ENCODE measurements at places on chromosomes 16 and 17. TPM values are rescaled to one million over a fixed set of nuclear protein-coding genes. Genes with fewer than 3 reads are reported as not detected.
A peak's percentile ranks its signal among the peaks of the same experiment; 100 is the strongest.

The PPM1E gene
- total RNA-seq, result not detected

The MT1G gene
- not detected for total RNA-seq

- H3K4me1 ChIP-seq, result peaks cover 24% of the 10 kb centered on the region
- H3K36me3 ChIP-seq, result no peaks in the 10 kb centered on the region
- H3K27ac ChIP-seq, result no peak overlapping the region
- no peaks in the 10 kb centered on the region for H3K27me3 ChIP-seq
- no peak overlapping the region for H3K4me3 ChIP-seq
- no peak for DNase-seq
Observed at GRCh38 chr16:25109643-25110042, 1.9 kb upstream of the LCMT1 start.

DNA sequence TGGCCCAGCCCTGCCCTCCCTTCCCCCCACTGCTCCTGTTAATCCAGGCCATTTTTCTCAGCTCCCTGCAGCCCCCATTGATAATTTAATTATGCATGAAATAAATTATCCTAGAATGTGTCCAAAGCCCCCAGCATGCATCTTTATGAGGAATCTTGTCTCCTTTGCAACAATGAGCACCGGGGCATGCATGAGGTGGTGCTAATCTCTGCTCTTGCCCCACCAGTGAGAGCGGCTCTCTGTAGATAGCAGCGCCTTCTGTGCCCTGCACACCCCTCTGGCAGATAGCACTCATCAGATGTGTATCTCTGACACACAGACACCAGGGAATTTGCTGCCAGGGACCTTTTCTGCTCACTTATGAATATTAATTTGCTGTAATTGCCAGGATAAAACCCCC, 140.2 kb upstream of the CDC42EP4 start:
- H3K27ac ChIP-seq, result no peak overlapping the region
- no peaks in the 10 kb centered on the region for H3K27me3 ChIP-seq
- no peaks in the 10 kb centered on the region for H3K36me3 ChIP-seq
- no peak overlapping the region for H3K4me3 ChIP-seq
- DNase-seq, result no peak

DNA sequence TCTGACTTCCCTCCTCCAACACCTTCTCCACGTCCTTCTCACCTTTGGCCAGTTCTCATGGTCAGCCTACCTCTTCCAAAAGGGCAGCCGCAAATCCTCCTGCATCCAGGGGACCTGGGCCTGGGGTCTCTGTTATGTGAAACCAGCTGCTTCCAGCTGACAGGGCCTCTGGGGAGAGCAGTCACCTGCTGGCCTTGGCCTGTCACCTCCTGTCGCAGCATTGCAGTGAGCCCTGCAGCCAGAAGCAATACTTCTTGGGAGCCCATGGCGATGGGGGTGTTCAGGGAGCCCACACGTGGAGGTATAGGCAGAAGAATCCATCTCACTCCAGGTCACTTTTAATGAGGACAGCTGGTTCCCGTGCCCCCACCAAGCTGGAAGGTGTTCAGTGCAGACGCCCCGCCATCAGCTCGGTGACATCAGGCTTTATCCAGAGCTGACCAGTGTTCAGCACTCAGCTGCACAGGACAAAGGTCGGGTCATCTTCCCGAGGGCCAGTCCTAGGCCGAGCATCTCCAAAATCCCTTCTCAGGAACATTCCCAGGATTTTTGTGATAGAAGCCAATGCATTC, 1.7 kb upstream of the SLC47A2 start:
- no peaks in the 10 kb centered on the region for H3K36me3 ChIP-seq
- no peaks in the 10 kb centered on the region for H3K27me3 ChIP-seq
- DNase-seq, result no peak
- no peaks in the 10 kb centered on the region for H3K4me1 ChIP-seq
- H3K27ac ChIP-seq, result no peak overlapping the region
- no peak overlapping the region for H3K4me3 ChIP-seq

- no peak overlapping the region for H3K27ac ChIP-seq
- H3K4me1 ChIP-seq, result no peaks in the 10 kb centered on the region
- DNase-seq, result no peak
- H3K4me3 ChIP-seq, result no peak overlapping the region
Observed at GRCh38 chr17:17384291-17384615, 81.1 kb downstream of the NT5M start.

DNA sequence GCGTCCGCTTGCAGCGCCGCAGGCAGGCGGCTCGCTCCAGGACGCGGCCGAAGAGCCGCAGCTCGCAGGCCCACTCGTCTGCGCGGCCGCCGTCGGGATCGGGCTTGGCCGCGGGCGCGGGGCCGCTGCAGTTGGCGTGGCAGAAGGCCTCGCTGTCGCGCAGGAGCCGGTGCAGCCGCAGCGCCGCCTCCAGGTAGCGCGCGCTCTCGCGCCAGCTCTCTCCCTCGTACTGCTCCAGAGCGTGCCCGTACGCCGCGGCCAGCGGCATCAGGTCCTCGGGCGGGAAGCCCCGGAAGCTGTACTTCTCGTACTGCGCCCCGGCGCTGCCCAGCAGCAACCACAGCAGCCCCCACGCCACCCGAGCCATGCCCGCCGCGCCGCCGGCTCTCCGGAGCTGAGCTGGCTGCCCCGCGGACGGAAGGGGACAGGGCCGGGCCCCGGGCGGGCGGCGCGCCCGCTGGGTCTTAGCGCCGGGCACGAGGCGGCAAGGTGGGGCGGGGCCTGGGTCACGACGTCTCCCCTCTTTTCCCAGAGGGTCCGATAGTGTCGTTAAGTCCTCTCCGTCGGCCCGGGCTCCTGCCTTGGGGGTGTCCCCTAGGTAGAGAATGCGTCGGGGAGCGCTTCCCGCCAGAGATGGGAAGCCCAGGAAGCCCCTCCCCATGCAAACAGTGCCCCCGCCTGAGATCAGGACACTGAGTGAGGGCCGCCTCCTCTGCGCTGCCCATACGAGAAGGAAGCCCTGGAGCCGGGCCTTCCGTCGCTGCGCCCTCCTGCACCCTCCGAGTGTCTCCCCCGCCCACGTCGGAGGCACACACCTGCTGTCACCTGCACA, at the start of gene P3H4:
Gene P3H4 (minus strand): TSS at position 401 of the 832 bp plus-strand sequence. CDS start 34 bp downstream, at position 367.
- H3K27me3 ChIP-seq, result peaks cover 25% of the 10 kb centered on the region
- no peaks in the 10 kb centered on the region for H3K36me3 ChIP-seq
- H3K27ac ChIP-seq, result no peak within 1 kb of the TSS

DNA sequence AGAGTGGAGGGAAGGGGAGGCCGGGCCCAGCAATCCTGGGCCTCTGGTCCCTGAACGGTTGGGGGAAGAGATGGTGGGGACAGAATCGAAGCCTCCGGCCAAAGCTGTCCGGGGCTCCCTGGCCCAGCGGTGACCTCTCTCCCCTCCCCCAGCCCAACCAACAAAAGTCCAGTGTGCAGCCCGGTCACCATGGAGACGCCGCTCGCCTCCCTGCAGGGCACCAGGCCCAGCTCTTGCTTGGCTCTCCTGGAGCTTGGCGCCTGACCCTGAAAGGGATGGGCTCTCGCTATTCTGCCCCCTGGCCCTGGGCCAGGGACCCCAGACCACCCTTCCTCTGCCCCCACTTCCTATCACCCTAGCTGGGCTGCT, 1.3 kb downstream of the METRN start:
- no peaks in the 10 kb centered on the region for H3K27me3 ChIP-seq
- H3K4me3 ChIP-seq, result no peak overlapping the region
- H3K27ac ChIP-seq, result no peak overlapping the region

- H3K27me3 ChIP-seq, result no peaks in the 10 kb centered on the region
- peak overlapping the region; percentile 23 for H3K27ac ChIP-seq
- peak; percentile 58 for DNase-seq
- H3K4me1 ChIP-seq, result peaks cover 29% of the 10 kb centered on the region
Observed at GRCh38 chr16:56282451-56282850, 91.2 kb downstream of the GNAO1 start.

- no peaks in the 10 kb centered on the region for H3K4me1 ChIP-seq
- H3K36me3 ChIP-seq, result peaks cover 6% of the 10 kb centered on the region
- DNase-seq, result no peak
- peaks cover 4% of the 10 kb centered on the region for H3K27me3 ChIP-seq
Observed at GRCh38 chr16:75308011-75308410, 56.6 kb upstream of the BCAR1 start.

DNA sequence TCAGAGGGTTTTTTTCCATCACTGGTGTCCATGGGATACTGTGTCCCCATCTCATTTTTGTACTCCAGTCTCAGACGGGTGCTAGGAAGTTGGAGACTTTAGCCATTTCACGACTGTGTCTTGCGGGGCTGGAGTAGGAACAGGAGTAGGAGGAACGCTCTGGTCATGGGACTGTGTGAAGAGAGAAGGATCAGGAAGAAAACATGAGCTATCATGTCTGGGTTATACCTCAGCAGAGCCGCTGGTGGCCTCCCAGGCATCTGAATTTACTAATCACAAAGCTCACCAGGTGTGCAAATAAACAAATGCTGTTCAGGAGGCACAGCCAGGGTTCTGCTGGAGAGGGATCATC, 225.4 kb downstream of the SEC14L1 start:
- peaks cover 51% of the 10 kb centered on the region for H3K4me1 ChIP-seq
- H3K27ac ChIP-seq, result no peak overlapping the region
- no peak overlapping the region for H3K4me3 ChIP-seq
- no peak for DNase-seq
- H3K27me3 ChIP-seq, result no peaks in the 10 kb centered on the region

DNA sequence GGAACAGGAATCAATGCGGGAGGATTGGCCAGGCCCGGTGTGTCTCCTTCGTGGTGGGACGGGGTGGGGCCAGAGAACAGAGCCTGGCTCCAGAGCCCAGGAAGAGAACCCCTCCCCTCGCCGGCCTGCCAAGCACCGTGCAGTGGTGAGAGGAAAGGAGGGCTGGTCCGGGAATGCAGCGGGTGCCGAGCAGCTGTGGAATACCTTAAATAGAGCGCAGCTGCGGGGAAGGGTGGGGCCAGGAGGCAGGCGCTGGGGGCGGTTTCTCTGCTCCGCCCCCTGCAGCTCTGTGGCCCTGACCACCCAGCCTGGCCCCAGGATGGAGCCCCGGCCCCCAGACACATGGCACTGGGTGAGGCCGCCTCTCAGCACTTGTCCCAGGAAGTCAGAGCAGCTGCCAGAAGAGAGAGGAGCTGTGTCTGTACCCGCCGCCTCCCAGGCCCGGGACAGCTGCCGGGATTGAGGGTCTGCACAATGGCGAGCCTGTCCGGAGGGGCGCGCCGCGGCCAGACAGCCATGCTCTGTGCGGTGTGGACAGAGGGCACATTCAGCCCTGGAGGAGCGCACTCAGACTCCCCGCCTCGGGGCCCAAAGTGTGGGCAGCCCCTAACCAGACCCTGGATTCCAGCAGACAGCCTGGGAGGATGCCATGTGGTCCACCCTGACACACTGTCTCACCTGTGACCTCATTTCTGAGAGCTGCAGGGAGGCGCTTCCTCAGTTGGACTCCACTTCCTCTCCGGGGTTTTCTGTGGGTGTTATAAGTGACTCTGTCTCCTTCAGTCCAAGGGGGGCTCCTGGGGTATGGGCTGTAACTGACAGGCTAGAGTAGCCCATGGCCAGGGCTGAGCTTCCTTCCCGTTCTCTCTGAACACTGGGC, 268.8 kb downstream of the SEC14L1 start:
- peak; percentile 46 for DNase-seq
- H3K4me3 ChIP-seq, result no peak overlapping the region
- peak overlapping the region; percentile 50 for H3K27ac ChIP-seq
- H3K4me1 ChIP-seq, result peaks cover 87% of the 10 kb centered on the region
- H3K36me3 ChIP-seq, result peaks cover 3% of the 10 kb centered on the region

The TAF15 gene
- total RNA-seq, result 246 TPM

The CPHXL2 gene
- total RNA-seq, result not detected

The PPP1R27 gene
- not detected for total RNA-seq

- no peaks in the 10 kb centered on the region for H3K27me3 ChIP-seq
- no peak overlapping the region for H3K4me3 ChIP-seq
- H3K36me3 ChIP-seq, result no peaks in the 10 kb centered on the region
- H3K27ac ChIP-seq, result no peak overlapping the region
- no peaks in the 10 kb centered on the region for H3K4me1 ChIP-seq
Observed at GRCh38 chr17:9080296-9080914, 59.1 kb downstream of the NTN1 start.

DNA sequence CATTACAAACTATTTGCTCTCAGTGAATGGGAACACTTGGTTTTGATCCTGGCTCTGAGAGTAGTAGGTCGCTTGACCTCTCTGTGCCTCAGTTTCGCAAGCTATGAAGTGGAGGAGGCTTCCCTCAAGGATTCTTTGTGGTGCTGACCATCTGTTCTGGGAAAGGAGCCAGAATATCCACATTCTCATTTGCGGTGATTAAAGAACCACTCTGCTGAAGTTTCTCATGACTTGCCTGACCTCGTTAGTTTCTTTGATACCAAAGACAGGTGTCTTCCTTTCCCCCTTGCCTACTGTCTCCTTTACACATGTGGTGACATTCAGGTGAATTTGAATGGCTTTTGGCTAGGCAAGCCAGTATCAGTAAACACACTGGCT, 116.0 kb downstream of the SNX29 start:
- no peak overlapping the region for H3K27ac ChIP-seq
- peaks cover 32% of the 10 kb centered on the region for H3K4me1 ChIP-seq
- H3K36me3 ChIP-seq, result peaks cover 46% of the 10 kb centered on the region
- H3K4me3 ChIP-seq, result no peak overlapping the region
- no peaks in the 10 kb centered on the region for H3K27me3 ChIP-seq

The CCL5 gene
- total RNA-seq, result 3.3 TPM

- no peaks in the 10 kb centered on the region for H3K27me3 ChIP-seq
- peaks cover 76% of the 10 kb centered on the region for H3K4me1 ChIP-seq
- DNase-seq, result no peak
- no peak overlapping the region for H3K4me3 ChIP-seq
- H3K36me3 ChIP-seq, result peaks cover 25% of the 10 kb centered on the region
- H3K27ac ChIP-seq, result no peak overlapping the region
Observed at GRCh38 chr16:81473558-81473957, 28.9 kb downstream of the CMIP start.

DNA sequence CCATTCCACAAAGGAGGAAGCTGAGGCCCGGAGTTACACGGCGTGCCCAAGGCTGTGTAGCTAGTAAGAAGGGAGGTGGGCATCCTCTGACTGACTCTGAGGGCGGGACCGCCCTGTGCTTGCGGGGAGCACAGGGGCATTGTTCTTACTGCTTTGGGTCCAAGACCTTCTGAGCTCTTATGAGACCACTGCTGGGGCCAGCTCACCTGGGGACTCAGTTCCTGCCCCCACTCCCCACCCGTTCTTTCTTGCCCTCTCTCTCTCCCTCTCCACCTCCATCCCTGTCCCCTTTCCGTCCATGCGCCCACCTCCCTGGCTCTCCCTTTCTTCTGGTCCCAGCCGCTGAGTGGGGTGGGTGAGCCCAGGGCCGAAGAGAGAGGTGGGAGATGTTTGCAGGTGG, 19.6 kb downstream of the CCR7 start:
- peak; percentile 15 for DNase-seq
- no peaks in the 10 kb centered on the region for H3K36me3 ChIP-seq
- H3K4me1 ChIP-seq, result peaks cover 71% of the 10 kb centered on the region
